ENCODE measurements at places on chromosomes 7 and 10.

GRCh38 chr10:51821045-51821444 is 121.7 kb upstream of the CSTF2T start:
- no peak for DNase-seq

- DNase-seq = no peak
These were observed 44.0 kb downstream of the VWA2 start for GRCh38 chr10:114283091-114283490.

- DNase-seq = no peak
These were observed 150.9 kb downstream of the SEMA3A start for GRCh38 chr7:84043661-84044191.

DNA sequence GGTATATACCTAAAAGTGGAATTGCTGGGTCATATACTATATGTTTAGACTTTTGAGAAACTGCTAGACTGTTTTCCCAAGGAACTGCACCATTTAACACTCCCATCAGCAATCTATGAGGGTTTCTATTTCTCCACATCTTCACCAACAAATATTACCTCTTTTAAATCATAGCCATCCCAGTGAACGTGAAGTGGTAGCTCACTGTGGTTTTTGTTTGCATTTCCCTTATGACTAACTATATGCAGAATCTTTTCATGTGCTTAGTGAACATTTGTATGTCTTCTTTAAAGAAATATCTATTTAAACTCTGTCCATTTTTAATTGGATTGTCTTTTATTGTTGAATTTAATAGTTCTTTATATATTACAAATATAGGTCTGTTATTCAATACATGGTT is 115.8 kb upstream of the SEC61G start:
- no peak for DNase-seq

DNA sequence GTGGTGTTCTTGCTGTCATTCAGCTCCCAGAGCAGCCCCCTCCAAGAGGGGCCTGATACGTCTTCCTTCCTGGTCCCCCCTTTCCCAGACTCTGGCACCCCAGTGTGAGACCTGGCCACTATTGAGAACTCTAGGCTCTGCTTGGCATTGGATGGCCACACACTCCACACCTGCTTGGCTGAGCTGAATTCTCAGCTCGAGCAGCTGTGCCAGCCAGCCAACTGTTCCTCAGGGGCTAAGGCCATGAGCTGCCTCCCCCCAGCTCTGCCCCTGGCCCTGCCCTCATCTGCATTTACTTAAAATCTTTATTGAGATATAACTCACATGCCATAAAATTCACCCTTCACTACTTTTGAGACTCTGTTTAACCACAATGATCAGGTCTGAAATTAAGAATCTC is 6.7 kb downstream of the TLL2 start:
- no peak for DNase-seq

DNA sequence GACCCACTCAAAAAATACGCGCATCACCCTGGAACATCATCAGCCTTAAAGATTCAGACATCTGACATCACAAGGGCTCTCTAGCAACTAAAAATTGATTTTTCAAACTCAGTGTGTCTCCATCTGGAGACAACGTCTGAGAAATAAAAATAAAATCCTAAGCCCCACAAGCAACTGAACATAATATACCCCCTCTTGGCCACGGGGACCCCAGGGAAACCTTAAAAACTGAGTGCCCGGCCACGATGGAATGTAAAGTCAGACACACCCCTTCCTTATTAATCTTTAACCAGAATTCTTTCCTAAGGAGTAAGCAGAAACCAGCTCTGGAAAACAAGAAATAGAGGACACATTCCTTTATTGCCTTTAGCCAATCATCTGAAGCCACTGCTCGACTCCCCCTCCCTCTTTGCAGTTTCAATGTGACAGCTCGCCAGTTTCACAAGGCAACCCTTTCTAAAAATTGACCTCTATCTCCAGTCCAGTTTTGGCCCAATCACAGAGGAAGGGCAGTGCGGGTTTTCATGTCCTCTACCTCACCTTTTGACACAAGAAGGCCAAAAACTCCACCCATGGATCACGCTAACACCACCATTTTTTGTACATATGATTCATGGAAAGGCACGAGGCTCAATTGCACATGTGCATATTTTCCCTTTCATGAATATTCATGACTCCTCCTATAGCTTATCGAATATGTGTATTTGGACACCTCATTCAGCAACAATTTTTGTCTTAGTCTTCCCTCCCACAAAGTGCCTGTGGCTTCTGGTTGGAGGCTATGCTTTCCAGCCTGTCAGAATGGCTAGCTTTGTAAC is 24.2 kb downstream of the IFIT3 start:
- no peak for DNase-seq

Data from NCI-H2107 (cell line).